Fibroblast of skin of abdomen (primary cell): ENCODE measurements at places on chromosomes 1 and 21.
A peak's percentile ranks its signal among the peaks of the same experiment; 100 is the strongest.

DNA sequence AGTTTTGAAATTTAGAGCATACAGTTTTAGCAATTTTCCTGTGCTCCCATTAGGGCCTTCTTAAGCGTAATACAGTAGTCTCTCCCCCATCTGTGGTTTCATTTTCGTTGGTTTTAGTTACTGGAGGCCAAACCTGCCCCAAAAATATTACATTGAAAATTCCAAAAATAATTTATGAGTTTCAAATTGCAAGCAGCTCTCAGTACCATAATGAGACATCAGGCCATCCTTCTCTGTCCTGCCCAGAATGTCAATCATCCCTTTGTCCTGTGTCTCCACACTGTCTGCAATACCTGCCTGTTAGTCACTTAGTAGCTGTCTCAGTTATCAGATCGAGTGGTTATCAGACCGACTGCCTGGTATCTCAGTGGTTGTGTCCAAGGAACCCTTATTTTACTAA lies 45.4 kb downstream of the ADSS2 start:
- DNase-seq = no peak

GRCh38 chr21:37532868-37533780 lies 166.6 kb downstream of the DYRK1A start:
- peak; percentile 9 for DNase-seq

DNA sequence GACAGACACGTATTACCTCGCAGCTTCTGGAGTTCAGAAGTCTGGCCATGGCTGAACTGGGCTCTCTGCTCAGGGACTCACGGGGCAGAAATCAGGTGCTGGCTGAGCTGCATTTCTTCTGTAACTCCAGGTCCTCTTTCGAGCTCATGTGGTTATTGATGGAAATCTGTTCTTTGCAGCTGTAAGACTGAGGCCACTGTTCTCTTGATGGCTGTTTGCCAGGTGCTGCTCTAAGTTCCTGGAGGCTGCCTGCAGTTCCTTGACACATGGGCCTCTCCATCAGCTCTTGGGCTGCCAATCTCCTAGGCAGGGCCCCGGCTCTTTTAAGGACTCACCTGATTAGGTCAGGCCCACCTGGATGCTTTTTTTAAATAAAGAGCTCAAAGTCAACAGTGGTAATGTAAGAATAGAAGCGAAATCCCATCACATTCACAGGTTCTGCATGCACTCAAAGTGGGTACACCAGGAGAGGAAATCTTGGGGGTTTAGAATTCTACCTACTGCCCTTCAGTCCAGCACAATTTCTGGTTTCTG lies 139.1 kb downstream of the KAZN start:
- DNase-seq = no peak

GRCh38 chr1:37605061-37605650 lies 9.4 kb upstream of the GNL2 start:
- no peak for DNase-seq

GRCh38 chr1:166145499-166145898 lies 21.3 kb downstream of the FAM78B start:
- DNase-seq = peak; percentile 18

DNA sequence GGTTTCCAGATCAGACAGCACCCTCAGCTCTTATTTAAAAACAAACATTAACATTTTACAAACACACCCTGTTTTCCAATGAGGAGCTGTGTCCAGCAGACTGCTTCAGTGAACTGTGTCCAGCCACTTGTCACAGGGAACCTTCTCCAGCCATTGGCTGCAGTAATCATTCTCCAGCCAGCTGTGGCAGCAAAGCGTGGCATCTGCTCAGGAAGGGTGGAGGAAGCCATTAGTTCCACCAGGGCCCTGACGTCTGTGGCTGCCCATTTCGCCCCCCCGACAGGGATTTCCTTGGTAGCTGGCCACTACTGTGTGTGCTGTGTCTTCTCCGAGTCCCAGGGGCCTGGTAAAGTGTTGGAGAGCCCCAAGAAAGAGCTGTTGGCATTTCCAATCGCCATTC lies 62.9 kb upstream of the SELENON start:
- no peak for DNase-seq

DNA sequence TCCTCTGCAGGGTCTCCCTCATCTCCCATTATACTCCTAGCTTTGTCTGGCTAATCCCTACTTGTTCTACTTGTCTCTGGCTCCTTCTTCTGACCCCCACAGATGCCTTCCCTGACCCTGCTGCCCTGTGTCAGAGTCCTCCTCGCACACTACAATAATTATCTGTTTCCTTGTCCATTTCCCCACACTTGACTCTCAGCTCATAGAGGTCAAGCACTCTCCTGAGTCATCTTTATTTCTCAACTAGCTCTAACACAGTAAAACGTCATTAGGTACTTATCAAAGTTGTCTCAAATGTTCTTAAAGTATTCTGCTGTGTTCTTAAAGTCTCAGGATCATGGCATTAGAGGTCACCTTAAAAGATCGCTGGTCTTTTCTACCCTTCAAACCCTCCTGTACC lies 47.1 kb downstream of the C8A start:
- no peak for DNase-seq

GRCh38 chr1:76083189-76083588 lies 8.6 kb downstream of the ST6GALNAC3 start:
- DNase-seq = no peak

- no peak for DNase-seq
These were observed 487.8 kb downstream of the PCP4 start for GRCh38 chr21:40355076-40355475.

DNA sequence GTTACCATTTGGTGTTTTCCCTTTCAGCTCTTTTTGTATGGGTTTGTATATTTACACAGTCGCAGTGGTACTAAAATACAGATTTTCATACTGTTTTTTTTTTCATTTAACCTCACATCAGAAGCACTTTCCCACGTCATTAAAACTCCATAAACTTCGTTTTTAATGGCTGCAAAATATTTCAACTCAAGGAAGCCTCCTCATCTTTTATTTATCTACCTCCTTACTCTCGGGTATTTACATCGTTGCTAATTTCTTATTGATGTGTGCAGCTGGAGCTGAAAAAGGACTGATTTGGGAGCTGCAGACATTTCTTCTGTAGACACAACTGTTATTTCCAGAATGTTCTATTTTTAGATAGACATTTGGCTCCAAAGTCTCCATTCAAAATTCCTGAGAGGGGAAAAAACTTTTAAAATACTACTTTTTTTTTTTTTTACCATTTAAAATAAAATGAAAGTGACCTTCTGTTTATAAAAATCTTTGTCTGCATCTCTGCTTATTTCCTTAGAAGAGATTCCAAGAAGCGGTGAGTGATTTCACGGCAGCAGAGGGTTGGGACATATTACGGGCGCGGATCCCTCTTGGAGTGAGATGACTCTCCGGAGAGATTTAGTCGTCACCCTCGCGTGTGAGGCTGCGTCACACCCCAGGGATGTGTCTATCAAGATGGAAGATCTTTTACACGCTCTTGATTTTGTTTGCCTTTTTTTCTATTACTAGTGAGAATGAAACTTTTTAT lies 10.1 kb downstream of the RUNX3 start:
- peak; percentile 48 for DNase-seq

DNA sequence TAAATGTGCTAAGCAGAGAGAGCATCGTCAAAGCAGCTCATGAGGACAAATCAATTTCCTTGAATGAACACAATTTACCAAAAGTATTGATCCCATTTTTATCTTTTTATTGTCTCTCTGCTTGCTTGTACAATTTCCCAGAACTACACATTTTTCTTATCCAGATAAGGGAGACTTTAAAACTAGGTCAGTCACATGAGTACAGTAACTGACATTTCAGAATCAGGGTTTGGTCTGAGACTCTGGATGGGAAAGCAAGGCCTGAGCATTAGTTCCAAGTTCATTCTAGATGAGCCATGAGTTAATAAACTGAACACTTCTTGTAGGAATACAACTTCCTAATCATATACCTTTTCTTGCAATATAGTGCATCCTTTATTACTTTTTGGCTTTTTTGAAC lies 11.5 kb upstream of the DENND2D start:
- no peak for DNase-seq

DNA sequence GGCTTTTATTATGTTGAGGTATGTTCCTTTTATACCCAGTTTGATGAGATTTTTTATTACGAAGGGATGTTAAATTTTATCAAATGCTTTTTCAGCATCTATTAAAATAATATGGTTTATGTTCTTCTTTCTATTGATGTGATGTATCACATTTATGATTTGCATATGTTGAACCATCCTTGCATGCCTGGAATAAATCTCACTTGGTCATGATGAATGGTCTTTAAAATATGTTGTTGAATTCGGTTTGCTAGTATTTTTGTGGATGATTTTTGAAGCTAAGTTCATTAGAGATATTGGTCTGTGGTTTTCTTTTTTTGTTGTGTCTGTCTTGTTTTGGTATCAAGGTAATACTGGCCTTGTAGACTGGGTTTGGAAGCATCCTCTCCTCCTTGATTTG lies 14.1 kb downstream of the GPR88 start:
- no peak for DNase-seq

DNA sequence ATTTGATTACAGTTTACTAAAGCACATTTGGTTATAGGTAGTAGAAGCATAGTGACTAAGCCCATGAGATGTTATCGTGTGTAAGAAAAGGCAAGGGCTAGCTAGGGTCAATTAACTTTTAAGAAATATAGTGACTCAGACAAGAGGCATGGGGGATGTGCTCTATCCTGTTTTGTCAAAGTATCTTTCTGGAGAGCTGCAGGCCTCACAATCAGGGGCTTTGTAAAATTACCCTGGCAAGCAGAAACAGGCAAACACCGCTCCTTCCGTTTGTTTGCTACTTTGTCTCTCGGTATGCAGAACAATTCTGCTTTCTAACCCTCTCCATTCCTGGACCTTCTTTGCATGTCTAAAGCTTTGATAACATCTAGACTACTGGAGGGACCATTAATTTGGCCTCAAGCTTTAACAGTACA lies 26.1 kb upstream of the ZNF697 start:
- DNase-seq = peak; percentile 60

DNA sequence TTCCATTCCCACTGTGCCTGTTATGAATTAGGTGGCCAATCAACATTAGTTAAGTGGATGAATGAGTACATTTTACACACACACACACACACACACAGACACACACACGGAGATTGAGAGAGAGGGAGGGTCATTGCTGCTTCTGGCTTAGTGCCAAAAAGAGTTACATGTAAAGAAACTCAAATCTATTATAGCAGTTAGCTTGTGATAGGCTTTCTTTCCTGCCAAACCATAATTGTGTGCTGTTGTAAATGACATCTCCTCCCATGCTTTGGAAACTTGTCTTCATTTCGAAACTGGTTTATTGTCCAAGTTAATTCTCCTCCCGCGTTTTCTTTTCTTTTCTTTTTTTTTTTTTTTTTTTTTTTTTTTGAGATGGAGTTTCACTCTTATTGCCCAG lies 1.4 kb upstream of the MT1HL1 start:
- no peak for DNase-seq

- DNase-seq = no peak
These were observed 59.3 kb downstream of the COL18A1 start for GRCh38 chr21:45464309-45464708.

- DNase-seq = no peak
These were observed 170.4 kb upstream of the ZC3H12A start for GRCh38 chr1:37303884-37304574.

GRCh38 chr21:35783721-35784120 lies 276.6 kb downstream of the SETD4 start:
- DNase-seq = peak; percentile 22

DNA sequence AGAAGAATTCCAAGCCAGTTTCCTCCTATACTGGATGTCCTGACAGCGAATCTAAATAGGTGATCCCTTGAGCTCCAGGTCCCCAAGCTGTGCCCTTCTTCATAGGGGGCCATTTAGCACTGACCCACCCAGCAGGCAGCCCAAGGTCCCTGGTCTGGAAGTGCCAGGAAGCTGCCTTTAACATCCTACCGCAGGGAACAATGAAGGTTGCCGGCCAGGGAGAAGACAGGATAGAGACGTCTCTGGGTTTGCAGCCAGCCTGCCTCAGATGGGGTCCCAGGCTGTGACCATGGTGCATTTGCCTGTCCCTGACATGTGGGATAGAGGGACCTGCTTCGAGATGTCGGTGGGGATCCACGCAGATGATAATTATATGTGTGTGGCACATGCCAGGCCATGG lies 2.7 kb upstream of the RIPK4 start:
- DNase-seq = no peak

- DNase-seq = peak; percentile 2
These were observed 409.2 kb upstream of the PLXNA2 start for GRCh38 chr1:208653426-208653825.

DNA sequence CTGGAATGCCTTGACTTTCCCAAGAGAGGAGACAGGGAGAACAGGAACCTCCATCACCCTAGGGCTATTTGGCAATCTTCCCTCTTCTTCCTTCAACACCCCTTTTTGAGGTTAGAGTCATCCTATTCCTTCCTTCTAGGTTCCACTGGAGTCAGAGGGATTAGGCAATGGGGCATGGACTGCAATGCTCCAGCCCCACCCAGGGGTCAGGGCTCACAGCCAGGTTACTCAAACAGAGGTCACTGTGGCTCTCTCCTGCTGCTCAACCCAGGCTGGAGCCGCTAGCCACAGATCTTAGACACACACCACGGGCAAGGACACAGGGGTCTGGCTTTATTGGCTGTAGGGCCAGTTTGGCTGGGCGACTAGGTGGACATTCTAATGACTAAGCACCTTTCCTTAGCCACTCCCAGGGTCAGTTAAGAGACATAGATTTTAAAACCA lies 145.5 kb upstream of the NRIP1 start:
- DNase-seq = no peak

GRCh38 chr1:44002606-44003157 lies 11.3 kb downstream of the CCDC24 start:
- no peak for DNase-seq

DNA sequence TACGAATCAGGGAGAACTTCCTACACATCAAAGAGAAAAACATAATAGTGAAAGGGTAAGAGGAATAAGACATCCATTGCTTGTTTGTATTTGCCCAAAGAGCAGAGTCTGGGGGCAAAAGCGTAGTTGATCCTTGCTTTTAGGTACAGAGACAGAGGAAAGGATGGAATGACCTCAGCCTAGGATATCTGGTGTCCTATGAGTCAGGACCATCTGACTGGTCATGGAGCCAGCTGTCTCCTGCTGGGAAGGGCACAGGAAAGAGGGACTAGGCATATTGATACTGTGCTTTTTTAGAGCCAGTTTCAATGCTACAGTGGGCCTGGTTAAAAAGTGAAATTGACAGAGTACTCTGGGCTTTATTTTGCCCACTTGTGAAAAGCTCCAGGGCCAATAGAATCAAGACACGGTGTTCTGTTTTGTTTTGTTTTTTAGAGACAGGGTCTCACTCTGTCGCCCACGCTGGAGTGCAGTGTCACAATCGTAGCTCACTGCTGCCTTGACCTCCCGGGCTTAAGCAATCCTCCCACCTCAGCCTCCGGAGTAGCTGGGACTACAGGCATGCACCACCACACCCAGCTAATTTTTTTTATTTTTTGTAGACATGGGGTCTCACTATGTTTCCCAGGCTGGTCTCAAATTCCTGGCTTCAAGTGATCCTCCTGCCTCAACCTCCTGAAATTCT lies 3.2 kb downstream of the PLEKHO1 start:
- peak; percentile 55 for DNase-seq

- no peak for DNase-seq
These were observed 516 bp downstream of the PHLDA3 start for GRCh38 chr1:201468501-201468843.

- no peak for DNase-seq
These were observed 75.4 kb upstream of the ACTRT2 start for GRCh38 chr1:2945821-2946231.
